Hippocampal formation (tissue), 2 donors: ENCODE measurements at places on chromosomes 13 and 19.

GRCh38 chr19:15524781-15525180 is 16.5 kb downstream of the CYP4F22 start:
- no peak for DNase-seq

GRCh38 chr19:33111587-33111986 is 20.3 kb upstream of the WDR88 start:
- no peak for DNase-seq

GRCh38 chr13:46160471-46161066 is 21.4 kb downstream of the LCP1 start:
- peak; percentile 57 for DNase-seq

GRCh38 chr13:42049454-42049813 is 986 bp downstream of the DGKH start:
- no peak for DNase-seq

DNA sequence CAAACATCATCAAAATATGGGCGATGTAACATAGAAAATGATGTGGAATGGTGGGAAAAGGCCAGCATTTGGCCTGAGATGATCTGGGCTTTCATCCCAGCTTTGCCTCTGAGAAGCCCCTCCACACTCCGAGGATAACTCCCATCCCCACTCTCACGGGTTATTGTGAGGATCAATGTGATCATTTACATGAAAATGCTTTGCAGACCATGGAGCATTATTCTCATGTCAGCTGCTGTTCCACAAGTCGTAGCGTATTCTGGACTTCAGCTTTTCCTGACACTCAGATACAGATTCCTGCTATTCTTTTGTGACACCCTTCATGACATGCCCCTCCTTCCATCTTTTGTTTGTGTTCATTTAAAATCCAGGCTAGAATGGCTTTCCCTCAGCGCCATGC is 86.5 kb downstream of the NUFIP1 start:
- no peak for DNase-seq
